Astrocyte of the spinal cord (primary cell): ENCODE measurements at places on chromosomes 1 and 21.

DNA sequence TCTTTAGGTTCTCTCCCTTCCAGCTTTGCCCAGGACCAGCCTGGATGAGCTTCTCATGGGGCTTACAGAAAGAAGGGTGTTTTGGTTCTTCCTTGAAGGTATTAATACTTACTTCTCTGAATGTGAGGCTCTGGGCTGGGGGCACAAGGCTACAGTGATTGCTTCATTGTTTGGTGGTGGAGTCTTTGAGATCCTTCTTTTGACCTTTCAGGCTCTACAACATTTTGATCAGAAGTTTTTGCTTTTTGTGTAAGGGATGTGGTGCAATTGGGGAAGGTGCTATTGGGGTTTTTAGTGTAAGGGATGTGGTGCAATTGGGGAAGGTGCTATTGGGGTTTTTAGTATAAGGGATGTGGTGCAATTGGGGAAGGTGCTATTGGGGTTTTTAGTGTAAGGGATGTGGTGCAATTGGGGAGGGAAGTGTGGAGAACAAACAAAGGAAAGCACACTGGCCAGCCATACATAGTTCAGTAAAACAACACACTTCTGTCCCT is 103.6 kb upstream of the IVNS1ABP start:
- DNase-seq, result no peak

- DNase-seq, result no peak
Measured at GRCh38 chr1:116491700-116492357, 79.0 kb downstream of the CD58 start.

- DNase-seq, result no peak
Measured at GRCh38 chr1:53731043-53731600, 7.8 kb downstream of the GLIS1 start.

DNA sequence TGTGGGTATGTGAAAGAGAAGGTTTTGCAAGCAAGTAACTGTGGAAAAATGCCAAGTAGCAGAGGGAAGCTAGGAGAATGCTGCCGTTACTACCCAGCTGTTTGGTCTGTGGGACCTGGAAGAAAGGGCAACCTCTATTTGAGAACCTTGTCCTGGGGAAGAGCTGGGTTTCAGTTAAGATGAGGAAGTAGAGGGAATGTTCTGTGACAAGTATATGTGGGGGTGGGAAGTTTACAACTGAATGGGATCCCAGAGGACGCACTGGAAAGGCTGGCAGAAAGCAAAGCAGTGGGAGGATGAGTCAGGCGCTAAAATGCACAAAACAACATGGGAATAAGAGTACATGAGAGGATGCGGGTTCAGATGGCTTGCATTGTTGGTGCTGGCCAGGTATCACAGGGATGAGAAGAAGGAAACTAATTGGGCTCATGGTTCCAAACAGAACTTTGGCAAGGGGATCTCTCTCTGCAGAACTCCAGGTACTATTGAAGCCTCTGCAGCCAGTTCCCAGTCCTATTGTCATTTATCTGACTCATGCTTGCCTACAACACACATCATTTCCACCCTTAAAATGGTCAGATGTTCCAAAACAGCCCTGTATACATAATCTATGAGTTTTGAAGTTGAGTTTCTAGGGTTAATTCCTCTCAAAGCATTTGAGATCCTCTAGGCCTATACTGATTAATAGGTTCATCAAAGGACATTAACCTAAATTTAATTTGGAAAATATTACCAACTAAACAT is 88.5 kb upstream of the VAV3 start:
- peak; percentile 20 for DNase-seq

DNA sequence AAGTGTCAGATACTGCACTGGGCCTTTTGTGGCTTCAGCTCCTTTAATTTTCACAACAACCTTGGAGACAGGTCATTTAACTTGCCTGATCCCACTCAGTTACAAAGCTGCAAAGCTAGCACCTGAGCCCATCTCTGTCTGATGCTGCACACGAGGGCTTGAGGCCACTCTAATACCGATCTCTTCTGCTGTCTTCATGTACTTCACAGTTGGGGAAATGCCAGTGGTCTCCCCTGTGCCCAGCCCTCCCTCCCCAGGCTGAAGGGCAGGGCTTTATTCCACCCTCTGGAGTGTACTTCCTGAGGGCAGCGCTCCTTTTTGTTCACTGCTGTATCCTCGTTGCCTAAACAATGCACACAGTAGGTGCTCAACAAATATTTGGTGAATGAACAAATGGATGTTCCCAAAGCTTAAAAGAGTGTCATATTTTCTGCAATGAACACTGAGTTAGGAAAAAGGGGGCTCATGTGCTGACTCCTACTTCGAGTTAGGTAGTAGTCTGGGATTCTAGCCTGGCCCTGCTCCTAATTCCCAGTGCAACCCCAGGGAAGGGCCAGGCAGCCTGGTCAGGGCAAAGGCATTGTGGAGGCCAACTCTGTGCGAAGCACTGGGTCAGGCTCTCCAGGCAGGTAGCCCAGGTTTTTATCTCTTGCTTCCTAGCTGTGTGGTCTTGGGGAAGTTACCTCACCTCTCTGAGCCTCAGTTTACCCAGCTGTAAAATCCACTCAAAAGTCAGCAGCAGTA is 1.1 kb downstream of the TMCO4 start:
- no peak for DNase-seq
